ENCODE measurements at places on chromosomes 6 and 20.

GRCh38 chr20:4150070-4150441, 134.7 kb upstream of the RNF24 start:
- DNase-seq: no peak

DNA sequence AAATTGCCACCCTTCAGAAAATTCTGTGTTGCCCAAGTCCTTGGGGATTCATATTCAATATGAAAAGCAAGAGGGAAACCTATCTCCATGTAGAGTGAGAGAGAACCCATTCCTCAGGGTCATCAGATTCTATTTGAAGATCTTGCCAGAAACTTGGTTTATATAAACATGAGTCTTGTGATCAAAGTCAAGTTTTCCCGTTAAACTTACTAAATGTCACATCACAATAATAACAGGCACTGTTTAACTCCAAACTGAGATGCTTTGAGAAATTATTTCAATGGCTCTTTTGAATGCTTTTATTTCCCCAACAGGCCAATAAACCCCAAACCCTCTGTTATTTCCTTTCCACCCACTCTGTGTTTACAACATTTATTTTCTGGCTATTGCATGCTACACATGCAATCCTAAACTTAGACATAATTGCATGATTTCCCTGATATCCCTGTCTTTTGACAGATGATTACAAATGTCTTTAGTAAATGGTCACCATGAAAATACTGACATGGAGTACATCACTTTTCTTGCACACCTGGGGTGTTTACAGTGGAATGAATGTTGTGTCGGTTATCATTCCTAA, 31.1 kb upstream of the SSTR4 start:
- no peak for DNase-seq

GRCh38 chr6:44527181-44527580, 139.7 kb downstream of the CDC5L start:
- no peak for DNase-seq

DNA sequence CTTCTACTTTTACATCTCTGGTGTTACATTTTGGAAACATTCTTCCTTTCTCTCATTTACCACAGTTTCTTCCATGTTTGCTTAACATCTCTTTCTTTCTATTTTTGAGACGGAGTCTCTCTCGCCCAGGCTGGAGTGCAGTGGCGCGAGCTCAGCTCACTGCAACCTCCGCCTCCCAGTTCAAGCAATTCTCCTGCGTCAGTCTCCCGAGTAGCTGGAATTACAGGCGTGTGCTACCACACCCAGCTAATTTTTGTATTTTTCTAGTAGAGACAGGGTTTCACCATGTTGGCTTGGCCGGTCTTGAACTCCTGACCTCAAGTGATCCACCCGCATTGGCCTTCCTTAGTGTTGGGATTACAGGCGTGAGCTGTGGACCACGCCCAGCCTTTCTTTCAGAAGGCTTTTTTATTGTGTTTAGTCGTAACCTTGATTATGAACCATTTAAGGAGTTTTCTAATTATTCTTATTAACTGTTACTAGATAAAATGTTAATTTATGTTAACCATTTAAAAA, 27.8 kb downstream of the MAP3K4 start:
- no peak for DNase-seq

GRCh38 chr6:42935322-42935721, 6.0 kb downstream of the CNPY3 start:
- no peak for DNase-seq

GRCh38 chr6:108796875-108797274, 51.3 kb upstream of the ARMC2 start:
- no peak for DNase-seq

DNA sequence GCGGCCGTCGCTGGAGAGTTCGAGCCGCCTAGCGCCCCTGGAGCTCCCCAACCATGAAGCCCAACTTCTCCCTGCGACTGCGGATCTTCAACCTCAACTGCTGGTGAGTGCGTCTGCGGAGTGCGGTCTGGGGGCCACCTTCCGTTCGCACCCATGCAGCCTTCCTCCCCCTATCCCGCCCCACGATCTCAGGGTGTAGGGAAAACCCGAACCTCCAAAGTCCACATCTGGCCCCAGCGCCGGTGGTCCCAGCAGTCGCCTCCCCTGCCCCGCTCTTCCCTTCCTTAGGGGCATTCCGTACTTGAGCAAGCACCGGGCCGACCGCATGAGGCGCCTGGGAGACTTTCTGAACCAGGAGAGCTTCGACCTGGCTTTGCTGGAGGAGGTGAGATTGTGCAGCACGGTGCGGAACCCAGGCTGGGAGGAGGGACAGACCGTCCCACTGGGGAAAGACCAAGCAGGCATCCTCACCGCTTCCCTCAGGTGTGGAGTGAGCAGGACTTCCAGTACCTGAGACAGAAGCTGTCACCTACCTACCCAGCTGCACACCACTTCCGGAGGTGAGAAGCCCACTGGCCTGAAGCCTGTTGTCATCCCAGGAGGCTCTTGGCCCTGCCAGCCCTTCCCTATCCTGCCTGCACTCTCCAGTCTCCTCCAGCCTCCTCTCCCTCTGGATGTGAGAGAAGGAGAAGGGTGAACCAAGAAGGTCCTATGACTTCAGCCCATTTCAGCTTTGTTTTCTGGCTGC, 719 bp downstream of the SMPD2 start:
- DNase-seq: peak; percentile 65

DNA sequence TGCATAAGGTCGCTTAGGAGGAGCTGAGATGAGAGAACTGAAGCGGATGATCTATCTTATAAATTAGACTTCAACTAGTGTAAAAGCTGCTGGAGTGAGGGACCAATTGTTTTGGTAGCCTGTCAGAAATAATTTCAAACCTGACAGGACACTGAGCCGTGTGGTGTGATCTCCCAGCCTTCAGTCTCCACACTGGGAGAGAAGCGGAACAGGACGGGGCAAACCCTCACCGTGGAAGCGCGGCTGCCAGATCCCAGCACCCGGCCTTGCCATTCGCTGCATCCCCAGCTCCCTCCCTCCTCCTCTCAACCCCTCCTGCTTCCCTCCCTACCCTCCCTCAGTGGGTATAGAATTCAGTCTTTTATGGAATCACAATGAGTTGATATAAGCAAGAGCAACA, 900.1 kb upstream of the SLC35B3 start:
- peak; percentile 16 for DNase-seq

DNA sequence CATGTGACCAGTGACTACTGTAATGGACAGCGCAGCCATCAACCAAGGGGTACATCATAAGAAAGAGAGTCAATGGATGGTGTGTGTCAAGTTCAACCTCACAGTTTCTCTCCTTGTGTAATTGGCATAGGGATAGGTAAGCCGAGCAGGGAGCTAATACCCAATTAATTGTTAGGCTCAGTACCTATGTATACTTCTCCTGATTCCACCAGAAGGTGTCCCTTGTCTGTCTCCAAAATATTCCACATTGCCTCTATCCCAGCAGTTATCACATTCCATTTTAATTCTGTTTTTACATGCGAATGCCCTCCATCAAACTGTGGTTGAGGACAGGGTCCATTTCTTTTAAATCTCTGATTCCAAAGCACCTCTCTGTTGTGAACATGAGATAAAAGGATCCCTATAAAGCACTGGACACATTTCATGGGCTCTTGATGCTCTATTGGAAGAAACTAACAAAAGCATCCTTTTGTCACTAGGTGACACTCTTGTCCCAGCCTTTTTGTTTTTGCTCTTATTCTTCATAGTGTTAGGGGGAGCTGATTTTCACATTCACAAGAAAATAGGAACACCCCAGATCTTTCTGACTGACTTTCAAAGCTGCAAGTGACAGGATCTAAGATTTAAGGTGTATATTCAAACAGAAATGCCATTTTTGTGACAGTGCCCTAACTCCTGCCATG, 38.9 kb downstream of the FBXO9 start:
- no peak for DNase-seq

GRCh38 chr20:11752336-11752735, 165.4 kb upstream of the BTBD3 start:
- DNase-seq: no peak

DNA sequence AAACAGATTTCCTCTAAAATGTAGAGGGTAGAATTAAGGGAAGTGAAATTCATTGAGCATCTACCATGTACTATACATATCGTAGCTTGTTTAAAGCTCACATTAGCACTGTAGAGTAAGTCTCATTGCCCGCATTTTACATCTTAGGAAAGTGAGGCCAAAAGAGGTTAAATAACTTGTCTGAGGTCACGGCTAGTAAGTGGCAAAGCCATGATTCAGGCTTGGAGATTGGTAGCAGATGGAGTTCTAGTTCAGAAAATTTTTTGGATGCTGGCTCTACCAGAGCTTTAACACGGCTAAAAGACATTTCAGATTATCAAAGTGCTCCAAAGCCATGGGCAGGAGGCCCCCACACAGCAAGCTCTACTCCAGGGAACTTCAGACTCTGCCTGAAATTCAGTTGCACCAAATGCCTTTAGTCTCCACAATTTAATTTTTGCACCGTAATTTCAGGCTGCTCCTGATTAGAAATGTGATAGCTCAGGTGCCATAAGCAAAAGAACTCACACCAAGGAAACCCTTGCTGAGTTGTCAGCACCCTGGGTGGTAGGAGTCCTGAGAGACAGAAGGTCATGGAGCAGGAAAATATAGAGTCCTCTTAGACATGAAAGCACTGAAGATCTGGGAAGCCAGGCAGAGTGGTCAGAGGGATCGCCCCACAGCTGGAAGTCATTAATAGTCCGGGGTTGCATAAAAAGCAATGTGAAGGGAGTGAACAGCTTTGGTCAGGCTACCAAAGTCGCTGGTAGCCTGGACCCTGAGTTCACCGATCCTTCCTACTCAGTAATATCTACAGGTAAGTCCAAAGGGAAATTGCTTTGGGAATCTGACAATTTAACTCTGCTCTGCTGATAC, 55.2 kb upstream of the ASIP start:
- DNase-seq: no peak

- DNase-seq: no peak
These were observed 3.2 kb downstream of the GPR63 start for GRCh38 chr6:96834070-96834469.

DNA sequence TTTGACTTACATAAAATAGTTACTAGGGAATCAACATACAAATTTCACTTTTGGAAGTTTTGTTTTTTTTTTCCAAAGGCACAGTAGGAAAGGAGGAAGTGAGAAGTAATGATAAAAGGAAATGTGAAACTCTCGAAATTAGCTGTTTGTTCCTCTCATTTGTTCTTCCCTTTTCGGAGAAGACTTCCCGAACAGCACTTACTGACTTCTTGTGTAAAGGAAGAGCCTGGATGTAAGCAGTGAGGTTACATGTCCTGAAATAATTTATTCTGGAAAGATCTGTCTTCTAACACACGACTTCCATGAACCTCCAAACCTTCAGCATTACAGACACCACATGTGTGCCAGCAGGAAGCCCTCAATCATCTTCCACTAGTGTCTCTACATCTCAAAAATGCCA, 59.1 kb downstream of the KIF16B start:
- no peak for DNase-seq

GRCh38 chr20:8587251-8587650, 455.2 kb downstream of the PLCB1 start:
- DNase-seq: no peak

Measured in iPS-NIHi11 (cell line).